ENCODE measurements at places on chromosomes 1 and 21.
A peak's percentile ranks its signal among the peaks of the same experiment; 100 is the strongest.

DNA sequence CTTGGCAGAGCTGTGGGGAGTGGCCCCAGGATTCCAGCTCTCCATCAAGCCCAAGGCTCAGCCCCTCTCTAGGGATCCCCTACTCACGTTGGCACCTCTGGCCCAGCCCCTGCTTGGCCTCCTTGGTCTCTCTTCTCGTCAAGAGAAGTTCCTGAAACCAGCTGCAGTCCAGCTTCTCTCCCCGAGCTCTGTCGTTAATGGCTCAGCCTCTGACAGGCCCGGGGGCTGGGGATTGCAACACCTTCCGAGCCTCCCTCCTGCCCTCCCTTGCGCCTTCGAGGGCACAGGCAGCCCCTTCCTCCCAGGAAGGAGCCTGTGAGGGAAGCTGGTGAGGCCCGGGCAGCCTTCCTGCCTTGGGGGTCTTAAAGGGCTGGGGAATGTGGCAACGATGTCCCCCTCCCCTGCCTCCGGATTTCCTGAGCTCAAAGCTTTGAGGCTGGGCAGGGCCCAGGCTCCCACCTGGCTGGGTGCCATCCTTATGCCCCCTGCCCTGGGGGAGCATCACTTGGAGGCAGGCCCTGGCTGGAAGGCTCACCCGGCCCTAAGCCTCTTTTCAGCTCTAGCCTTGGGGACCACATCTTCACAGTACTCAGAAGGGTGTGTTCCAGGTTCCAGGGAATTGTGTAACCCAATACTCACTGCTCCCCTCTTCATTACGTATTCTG is at the start of gene CSF3R:
Gene CSF3R (minus strand): TSS at position 190 of the 665 bp plus-strand sequence. CDS start 3,417 bp downstream, outside the sequence.
- no peak for DNase-seq

GRCh38 chr1:183039985-183040447 is 16.8 kb downstream of the LAMC1 start:
- DNase-seq, result no peak

GRCh38 chr1:48677306-48678287 is 99.1 kb downstream of the BEND5 start:
- DNase-seq, result no peak

- no peak for DNase-seq
Observed at GRCh38 chr1:27380224-27380623, 2.9 kb downstream of the CD164L2 start.

DNA sequence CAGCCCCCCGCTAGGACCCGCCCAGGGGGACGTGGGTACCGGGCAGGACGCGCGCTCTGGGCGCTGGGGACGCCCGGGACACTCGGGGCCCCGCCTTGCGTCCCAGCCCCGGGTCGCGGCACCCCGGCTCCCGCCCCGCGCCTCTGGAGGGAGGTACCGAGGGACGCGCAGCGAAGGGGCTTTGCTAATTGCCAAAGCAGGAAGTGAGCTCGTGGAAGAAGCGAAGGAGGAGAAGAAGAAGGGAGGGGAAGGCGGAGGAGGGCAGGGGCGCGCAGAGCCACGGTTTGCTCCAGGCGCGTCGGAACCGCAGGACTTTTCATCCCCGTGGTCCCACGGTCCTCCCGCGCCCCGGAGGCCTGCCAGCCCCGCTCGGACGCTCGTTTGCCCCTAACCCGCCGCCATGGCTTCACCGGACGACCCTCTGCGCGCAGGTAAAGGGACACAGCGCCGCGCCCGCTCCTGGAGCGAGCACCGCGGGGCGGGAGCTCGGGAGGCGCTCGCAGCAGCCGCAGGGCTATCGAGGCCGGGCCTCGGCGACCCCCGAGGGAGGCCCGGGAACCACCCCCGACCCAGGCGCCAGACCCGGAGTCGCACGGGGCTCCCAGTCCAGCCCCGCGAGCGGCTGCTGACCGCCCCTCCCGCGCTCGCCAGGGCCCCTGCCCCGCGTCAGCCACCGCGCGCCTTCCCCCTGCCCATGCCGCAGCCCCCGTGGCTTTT is 1.3 kb downstream of the EDARADD start:
- peak; percentile 38 for DNase-seq

- no peak for DNase-seq
Observed at GRCh38 chr1:53992085-53992874, 25.7 kb downstream of the LDLRAD1 start.

DNA sequence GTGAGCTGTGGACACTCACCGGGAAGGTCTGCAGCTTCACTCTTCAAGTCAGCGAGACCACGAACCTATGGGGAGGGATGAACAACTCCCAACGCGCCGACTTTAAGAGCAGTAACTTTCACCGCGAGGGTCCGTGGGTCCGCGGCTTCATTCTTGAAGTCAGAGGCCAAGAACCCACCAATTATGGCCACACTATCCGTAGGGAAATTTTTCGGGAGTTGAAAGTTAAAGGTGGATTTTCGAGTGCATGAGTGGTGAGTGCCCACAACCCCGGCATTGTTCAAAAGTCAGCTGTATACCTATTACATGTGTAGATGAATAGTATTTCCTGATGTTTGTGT is 19.7 kb downstream of the EXOC8 start:
- no peak for DNase-seq

DNA sequence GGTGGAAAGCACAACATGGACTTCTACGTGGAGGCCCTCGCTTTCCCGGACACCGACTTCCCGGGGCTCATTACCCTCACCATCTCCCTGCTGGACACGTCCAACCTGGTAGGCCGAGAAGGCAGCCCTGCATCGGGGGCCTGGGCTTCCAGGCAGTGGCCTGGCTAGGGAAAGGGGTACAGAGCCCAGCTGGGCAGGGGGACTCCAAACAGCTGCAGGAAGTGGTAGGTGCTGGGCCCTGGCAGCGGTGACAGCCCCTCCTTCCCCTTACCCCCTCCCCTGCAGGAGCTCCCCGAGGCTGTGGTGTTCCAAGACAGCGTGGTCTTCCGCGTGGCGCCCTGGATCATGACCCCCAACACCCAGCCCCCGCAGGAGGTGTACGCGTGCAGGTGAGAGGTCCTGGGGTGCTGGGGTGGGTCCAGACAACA is 30.0 kb upstream of the PADI6 start:
- no peak for DNase-seq

- no peak for DNase-seq
Observed at GRCh38 chr1:234303231-234303630, 70.0 kb upstream of the COA6 start.

- DNase-seq, result no peak
Observed at GRCh38 chr1:216607067-216607697, 116.0 kb downstream of the ESRRG start.

DNA sequence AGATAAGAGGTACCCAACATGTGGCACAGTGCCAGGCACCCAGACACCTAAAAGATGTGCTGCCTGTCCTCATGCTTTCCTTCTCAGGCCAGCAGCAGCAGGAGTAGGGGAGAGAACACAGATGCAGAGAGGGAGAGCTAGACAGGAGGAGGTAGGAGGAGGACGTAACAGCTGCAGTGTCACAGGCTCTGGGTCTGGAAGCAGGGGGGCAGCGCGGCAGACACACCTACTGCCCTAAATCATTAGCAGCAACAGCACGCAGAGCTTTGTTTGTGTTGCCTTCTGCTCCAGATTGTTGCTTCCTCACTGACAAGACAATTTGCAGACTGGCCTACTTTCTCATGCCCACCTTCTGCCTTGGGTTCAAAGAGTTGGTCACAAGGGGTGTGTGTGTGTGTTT is 196.7 kb upstream of the DAB1 start:
- no peak for DNase-seq

GRCh38 chr1:2886631-2887030 is 85.1 kb upstream of the TTC34 start:
- DNase-seq, result no peak

DNA sequence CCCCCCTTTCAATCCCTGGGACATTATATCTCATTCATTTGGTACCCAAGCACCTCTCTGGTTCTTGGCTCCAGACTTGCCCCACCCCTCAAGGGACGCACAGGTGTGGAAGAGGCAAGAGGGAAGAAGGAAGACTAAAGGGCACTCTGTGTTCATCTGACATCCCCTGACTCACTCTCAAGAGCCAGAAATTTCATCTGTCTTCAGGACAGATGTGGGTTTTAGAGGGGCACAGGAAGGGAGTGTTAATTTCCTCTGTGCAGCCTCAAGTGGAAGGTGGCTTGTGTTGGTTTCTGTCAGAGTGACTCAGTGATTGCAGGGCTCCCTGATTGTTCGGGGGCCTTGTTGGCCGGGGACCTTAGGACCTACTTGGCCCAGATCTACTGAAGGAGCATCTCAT is 2.4 kb downstream of the C2CD4D start:
- peak; percentile 46 for DNase-seq
